Thoracic aorta endothelial cell (primary cell): ENCODE measurements at places on chromosomes 12 and 14. TPM values are rescaled to one million over a fixed set of nuclear protein-coding genes. Genes with fewer than 3 reads are reported as not detected.

Gene AQP5
- total RNA-seq: not detected in 2 replicates

Gene PRORP
- total RNA-seq: 49.3 and 55.1 TPM in 2 replicates

Gene KLRC2
- total RNA-seq: not detected in 2 replicates

Gene STX2
- total RNA-seq: 49.1 and 51.4 TPM in 2 replicates

Gene CLEC6A
- total RNA-seq: not detected in 2 replicates

Gene PZP
- total RNA-seq: 0.93 and 1.7 TPM in 2 replicates
